NCI-H2029 (cell line): ENCODE measurements at places on chromosomes 5 and 9.

GRCh38 chr9:77848897-77849296 is 182.7 kb downstream of the GNAQ start:
- no peak for DNase-seq

DNA sequence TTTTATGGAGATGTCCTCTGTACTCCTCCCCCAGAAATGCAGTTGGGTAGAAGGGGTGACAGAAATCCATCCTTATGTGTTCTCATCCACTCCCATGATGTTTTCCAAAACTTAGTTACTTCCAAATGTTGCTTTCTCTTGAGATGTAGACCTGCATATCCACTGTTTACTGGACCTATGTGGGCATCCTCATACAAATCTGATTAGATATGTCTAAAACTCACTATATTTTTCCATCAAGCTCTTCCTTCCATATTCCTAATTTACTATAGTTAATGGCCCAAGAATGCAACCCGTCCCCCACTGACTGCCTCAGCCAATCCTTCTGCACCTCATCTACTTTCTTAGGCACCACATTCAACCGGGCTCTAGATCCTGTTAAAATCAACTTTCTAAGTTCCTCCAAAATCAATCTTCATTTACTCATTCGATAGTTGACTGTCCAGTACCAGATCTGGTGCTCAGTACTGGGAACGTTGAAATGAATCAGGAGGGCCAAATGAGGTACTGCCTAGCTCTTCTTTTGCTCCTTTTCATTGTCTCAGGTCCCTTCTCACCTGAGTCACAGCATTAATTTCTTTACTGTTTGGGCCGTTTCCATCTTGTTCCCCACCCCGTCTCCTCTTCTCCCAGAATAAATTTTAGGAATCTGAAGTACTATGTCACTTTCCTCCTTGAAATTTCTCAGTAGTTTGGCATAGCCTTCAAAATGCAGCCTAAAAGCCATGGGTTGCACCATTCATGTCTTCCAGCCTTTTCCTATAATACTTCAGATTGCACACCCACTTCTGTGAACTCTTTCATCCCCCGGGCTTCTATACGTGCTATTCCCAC is 7.9 kb downstream of the PLK2 start:
- no peak for DNase-seq

- no peak for DNase-seq
Observed at GRCh38 chr5:10702040-10702629, 58.9 kb downstream of the DAP start.

- no peak for DNase-seq
Observed at GRCh38 chr5:124234022-124234769, 512.2 kb downstream of the ZNF608 start.

DNA sequence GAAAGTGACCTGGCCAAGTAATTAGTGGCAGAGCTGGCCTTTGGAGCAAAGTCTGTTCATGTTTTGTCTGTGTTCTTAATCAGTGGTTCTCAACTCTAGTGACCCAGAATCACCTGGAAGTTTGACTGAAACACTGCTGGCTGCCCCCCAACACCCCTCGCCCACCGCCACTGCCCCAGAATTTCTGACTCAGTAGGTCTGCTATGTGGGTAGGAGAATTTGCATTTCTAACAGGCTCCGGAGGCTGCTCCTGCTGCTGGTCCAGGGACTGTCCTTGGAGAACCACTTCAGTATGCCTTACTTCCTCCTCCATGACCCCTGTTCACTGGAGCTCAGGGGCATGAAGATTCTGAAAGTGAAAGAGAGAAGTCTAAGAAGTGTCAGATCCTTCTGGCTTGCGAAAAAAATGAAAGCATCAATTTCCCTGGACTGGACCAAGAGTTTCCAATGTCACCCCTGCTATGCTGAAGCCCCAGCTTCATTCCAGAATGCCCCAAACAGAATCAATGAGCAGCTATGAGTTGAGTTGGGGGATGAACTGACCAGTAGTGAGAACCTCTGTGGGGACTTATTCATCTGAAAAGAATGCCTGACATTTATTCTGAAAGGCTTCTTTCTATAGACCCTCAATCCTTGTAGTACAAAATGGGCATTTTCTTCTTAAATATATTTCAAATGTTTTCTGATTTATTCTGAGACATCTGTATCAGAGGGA is 20.8 kb upstream of the COL15A1 start:
- no peak for DNase-seq

DNA sequence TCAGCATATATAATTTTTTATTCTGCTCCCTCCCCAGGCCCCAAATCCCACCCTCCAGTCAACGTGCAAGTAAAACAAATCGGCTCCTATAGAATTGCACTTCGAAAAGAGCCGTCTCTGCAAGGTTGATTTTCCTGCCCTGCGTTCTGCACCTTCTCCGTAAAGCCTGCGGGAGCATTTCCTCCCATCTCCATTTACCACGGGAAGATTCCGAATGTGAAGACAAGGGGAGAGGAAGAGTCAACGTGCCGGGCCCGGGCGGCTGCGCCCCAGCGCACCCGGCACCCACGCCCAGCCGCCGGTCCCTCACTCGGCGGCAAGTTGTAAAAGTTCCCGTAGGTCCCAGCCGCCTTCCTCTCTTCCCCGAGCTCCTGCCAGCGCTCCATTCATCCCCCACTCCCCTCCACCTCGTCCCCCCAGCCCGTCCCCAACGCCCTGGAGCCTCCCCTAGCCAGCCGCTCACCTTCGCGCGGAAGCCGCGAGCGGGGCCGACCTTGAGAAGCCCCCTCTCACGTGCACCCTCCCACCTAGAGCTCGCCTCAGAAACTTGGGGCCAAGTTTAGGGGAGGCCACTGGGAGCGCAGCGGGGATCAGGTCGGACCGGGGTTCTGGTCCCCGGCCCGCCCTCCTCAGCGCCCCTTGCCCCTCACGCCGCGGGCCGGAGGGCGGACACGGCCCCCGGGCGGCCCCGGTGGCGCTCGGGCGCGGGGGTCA is 431 bp downstream of the BNC2 start:
- no peak for DNase-seq

DNA sequence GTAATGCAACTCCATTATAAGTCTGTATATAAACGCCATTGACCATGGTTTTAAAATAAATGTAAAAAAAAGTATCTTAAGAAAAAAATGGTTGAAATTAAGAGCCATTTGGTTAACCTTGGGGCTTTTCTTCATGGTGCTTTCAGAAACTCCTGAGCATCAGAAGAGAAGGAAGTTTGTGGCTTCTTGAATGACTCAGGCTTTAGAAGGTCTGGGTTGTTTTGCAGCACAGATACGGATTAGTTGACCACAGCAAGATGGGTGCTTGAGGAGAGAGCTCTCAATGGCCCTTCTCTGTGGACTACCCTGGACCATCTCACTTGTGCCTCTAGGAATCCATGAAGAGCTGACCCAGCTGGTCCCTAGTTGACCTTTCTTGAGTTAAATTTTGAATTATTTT is 189.5 kb downstream of the TMEM38B start:
- no peak for DNase-seq

- DNase-seq, result no peak
Observed at GRCh38 chr9:91978740-91979414, 28.8 kb upstream of the ROR2 start.

GRCh38 chr9:124478354-124478753 is 28.1 kb downstream of the ADGRD2 start:
- peak; percentile 6 for DNase-seq

DNA sequence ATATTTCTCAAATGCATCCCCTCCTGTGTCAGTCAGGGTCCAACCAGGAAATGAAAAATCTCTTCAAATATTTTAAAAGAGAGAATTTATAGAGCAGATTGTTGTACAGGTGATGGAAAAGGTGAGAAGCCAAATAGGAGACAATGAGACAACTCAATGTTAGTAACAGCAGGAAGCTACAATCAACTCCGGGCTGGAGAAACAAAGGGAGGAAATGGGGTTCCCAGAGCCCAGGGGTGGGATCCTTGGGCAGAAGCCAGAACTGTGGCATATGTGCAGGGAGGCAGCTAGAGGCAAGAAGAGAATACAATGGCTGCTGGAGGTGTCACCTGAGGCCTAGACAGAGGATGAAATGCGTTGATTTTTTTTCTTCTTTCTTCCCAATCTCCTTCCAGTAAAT is 361.8 kb upstream of the ACTBL2 start:
- DNase-seq, result no peak

- DNase-seq, result no peak
Observed at GRCh38 chr5:40914835-40915234, 5.5 kb downstream of the C7 start.

DNA sequence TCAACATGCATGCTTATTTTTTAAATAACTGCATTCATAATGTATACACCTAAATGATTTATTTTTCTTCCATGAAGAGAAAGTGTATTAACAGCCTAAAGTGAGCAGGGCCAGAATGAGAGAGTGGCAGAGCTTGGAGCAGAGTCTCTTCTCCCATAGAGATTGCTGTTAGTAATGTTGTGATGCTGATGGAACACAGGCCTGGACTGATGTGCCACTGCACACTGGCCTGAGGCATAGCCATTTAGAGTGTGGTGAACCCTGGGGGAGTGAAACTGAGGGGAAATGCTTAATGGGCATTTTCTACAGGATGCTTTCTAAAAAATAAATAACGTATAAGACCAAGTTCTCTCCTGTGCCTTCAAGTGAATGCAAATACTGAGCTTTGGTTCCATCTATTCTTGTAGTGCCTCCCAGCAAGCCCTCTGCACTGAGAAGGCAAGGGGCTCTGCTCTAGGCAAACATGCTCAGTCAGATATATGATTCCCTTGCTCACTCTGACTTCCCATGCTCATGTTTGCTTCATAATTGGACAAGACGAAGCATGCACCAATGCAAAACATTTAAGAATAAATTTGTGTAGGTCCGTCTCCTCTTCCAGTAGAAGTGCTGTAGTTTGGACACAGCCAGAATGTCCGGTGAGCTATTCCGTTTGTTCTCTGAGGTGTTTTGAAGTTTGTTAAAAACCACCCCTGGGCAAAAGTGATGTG is 185.7 kb downstream of the PBX3 start:
- no peak for DNase-seq

- DNase-seq, result no peak
Observed at GRCh38 chr5:110807169-110807568, 68.4 kb downstream of the SLC25A46 start.

GRCh38 chr5:16644301-16644889 is 27.6 kb upstream of the RETREG1 start:
- no peak for DNase-seq

DNA sequence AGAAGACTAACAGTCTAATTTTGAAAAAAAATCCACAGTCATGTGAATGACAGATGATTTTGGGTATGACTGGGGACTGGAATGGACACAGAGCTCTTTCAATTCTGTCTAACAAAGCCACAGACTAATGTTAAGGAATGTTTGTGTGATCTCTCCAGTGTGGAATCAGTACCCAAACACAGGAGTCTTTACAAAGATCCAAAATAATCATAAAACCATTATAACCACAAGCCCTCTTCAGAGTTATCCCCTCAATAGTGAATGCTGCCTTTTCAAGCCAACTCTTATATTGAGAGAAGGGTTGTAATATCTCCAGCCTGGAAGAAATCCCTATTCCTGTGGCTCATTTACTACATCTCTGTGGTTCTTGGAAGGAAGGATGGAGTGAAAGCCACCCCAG is 552.0 kb upstream of the CLINT1 start:
- no peak for DNase-seq
